ENCODE measurements at places on chromosomes 2 and 18. TPM values are rescaled to one million over a fixed set of nuclear protein-coding genes. Genes with fewer than 3 reads are reported as not detected.

- H3K36me3 ChIP-seq, result no peaks in the 10 kb centered on the region
- H3K27ac ChIP-seq, result no peak overlapping the region
- no peaks in the 10 kb centered on the region for H3K4me1 ChIP-seq
- H3K27me3 ChIP-seq, result peaks cover 1% of the 10 kb centered on the region
- H3K4me3 ChIP-seq, result no peak overlapping the region
- DNase-seq, result no peak
Measured at GRCh38 chr18:41311571-41312547, 643.2 kb upstream of the PIK3C3 start.

DNA sequence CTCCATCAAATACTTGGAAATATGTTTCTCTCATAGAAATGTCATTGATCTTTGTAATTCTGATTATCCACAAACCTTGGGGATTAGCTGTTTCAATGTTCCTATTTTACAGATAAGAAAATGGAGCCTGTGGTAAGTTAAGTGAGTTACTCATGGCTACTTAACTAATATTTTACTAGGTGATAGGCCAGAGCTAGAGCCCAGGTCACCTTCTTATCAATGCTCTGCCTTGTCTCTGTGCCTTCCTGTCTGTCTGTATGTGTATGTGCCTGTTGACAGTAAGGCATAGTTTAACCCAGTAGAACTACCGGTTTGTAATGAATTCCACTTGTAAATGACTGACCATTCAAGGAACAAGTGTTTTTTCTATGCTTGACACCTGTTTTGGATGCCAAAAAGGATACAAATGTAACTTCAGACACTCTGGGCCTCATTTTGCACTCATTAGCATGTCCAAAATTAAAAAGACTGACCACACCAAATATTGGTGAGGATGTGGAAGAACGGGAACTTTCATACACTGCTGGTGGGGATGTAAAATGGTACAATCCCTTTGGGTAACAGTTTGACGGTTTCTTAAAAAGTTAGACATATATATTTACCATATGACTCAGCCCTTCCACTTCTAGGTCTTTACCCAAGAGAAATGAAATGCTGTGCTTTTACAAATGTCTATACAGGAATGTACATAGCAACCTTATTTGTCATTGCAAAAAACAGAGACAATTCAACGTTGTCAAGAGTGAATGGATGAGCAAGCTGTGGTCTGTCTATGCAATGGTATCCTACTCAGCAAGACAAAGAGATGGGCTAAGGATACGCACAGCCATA lies 19.6 kb upstream of the IL1A start:
- H3K27me3 ChIP-seq, result peaks cover 5% of the 10 kb centered on the region
- H3K4me1 ChIP-seq, result no peaks in the 10 kb centered on the region
- H3K4me3 ChIP-seq, result no peak overlapping the region
- no peak for DNase-seq
- no peaks in the 10 kb centered on the region for H3K36me3 ChIP-seq

DNA sequence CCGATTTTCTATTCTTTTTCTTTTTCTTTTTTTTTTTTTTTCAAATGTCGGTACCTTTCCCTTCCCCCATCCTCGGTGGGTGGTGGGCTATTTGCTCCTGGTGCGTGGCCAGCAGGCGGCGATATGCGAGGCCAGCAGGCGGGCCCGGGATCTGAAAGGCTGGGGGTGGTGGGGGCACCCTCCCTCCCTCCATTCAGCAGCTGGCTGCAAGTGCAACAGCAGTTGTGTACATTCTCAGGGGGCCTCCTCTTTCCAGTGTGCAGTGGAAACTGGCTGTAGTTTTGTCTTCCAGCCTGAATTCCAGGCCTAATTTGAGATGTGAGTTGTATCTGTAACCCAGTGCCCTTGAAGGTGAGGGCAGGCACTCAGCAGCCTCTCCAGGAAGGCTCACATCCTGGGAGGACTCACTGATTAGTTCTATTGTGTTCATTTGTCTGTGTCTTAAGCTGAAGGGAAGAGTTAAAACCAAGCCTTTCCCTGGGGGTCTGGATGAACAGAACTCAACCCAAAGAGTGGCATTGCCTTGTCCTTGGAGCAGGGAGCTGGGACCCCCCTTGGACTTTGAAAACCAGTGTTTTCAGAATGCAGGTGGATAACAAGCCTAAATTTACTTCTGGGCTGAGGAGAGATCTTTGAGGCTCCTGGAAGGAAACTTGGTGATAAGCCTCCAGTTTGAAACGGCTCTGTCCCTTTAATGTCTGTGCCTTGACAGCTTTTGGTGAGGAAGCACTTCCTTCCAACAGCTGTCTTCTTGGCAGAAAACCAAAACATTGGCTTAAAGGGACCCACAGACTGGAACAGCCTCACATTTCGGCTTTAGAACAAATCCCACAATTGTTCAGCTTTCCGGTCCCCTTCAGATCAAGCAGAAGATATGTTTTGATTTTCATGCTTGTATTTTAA lies 3.3 kb downstream of the MYCN start:
- H3K4me3 ChIP-seq, result peak overlapping the region; percentile 95
- DNase-seq, result peak; percentile 94
- peaks cover 24% of the 10 kb centered on the region for H3K4me1 ChIP-seq
- peaks cover 21% of the 10 kb centered on the region for H3K27me3 ChIP-seq
- H3K36me3 ChIP-seq, result peaks cover 11% of the 10 kb centered on the region

GRCh38 chr2:98730707-98731040 lies 258 bp downstream of the MGAT4A start:
- DNase-seq, result peak; percentile 78
- H3K4me3 ChIP-seq, result no peak overlapping the region
- H3K4me1 ChIP-seq, result peaks cover 22% of the 10 kb centered on the region
- no peak overlapping the region for H3K27ac ChIP-seq
- peaks cover 8% of the 10 kb centered on the region for H3K27me3 ChIP-seq

- no peak overlapping the region for H3K27ac ChIP-seq
- no peak for DNase-seq
- H3K4me3 ChIP-seq, result no peak overlapping the region
- no peaks in the 10 kb centered on the region for H3K36me3 ChIP-seq
- no peaks in the 10 kb centered on the region for H3K27me3 ChIP-seq
Measured at GRCh38 chr2:145792745-145793144, 1272.8 kb upstream of the ZEB2 start.

GRCh38 chr18:35511428-35511827 lies 13.7 kb upstream of the INO80C start:
- no peak overlapping the region for H3K27ac ChIP-seq
- DNase-seq, result no peak
- H3K4me1 ChIP-seq, result peaks cover 6% of the 10 kb centered on the region
- no peaks in the 10 kb centered on the region for H3K36me3 ChIP-seq
- H3K4me3 ChIP-seq, result no peak overlapping the region

DNA sequence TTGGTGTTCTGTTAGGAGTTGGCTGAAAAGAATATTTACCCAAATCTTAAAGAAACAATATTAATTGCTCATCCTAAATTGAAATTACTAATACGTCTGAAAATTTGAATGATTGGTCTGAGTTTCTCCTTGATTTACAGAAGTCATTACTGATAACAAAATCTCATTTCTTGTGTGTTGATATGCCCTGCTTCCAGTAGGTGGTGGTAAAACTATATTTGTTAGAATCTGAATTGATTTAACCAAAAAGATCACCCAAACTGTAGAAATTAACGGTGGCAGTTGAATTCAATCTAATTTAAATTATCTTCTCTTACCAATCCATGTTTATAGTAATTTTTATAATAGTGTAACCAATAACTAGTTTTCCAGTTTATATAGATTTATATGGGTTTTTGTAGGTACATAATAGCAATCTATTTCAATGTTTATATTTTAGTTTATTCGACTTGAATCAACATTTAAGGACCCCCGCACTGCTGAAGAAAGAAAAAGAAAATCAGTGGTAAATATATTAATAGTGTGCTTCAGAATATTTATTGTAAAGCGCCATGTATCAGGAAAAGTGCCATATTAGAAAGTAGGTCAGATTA lies 38.3 kb downstream of the PAPOLG start:
- no peaks in the 10 kb centered on the region for H3K27me3 ChIP-seq
- H3K4me1 ChIP-seq, result no peaks in the 10 kb centered on the region
- no peaks in the 10 kb centered on the region for H3K36me3 ChIP-seq

- H3K4me3 ChIP-seq, result no peak overlapping the region
- no peak for DNase-seq
- peaks cover 1% of the 10 kb centered on the region for H3K27me3 ChIP-seq
- H3K36me3 ChIP-seq, result no peaks in the 10 kb centered on the region
- peaks cover 55% of the 10 kb centered on the region for H3K4me1 ChIP-seq
Measured at GRCh38 chr2:186702501-186702900, 8.6 kb downstream of the FAM171B start.

DNA sequence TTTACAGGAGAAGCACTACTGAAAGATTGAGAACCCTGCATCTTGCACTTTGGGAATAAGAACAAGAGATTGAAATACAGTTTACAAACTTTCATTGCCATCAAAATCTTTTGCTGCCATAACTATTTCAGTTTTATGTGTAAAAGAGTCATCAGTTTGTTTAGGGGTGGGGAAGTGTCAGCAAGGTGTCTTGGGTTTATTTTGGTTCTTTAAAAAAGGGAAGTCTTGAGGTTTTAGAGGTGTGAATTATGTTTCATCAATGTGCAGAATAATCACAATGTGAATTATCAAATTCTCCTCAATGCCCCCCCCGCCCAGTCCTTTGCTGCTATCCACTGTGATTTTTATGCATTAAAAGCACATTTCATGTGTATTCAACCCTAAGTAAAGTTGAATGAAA lies 37.4 kb downstream of the SOCS6 start:
- H3K4me3 ChIP-seq, result no peak overlapping the region
- peaks cover 5% of the 10 kb centered on the region for H3K4me1 ChIP-seq
- peaks cover 5% of the 10 kb centered on the region for H3K36me3 ChIP-seq
- DNase-seq, result no peak
- H3K27ac ChIP-seq, result no peak overlapping the region

DNA sequence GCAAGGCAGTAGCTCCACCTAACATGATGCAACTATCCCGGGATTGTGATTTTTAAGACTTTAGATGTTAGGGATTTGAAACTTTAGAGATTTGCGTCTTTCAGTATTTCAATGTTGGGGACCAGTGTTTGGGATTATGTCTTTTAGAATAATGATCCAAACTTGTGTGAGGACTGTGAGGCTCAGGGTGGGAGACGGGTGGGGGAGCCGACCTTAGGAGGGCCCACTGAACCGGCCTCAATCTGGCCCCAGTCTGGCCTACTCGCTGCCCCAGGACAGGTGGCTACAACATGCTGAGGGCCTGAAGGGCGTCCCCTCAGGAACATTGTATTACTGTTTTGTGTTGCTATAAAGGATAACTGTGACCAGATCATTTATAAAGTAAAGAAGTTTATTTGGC lies 10.7 kb downstream of the AMER3 start:
- H3K4me1 ChIP-seq, result peaks cover 7% of the 10 kb centered on the region
- H3K4me3 ChIP-seq, result no peak overlapping the region
- peaks cover 7% of the 10 kb centered on the region for H3K27me3 ChIP-seq
- no peak for DNase-seq

DNA sequence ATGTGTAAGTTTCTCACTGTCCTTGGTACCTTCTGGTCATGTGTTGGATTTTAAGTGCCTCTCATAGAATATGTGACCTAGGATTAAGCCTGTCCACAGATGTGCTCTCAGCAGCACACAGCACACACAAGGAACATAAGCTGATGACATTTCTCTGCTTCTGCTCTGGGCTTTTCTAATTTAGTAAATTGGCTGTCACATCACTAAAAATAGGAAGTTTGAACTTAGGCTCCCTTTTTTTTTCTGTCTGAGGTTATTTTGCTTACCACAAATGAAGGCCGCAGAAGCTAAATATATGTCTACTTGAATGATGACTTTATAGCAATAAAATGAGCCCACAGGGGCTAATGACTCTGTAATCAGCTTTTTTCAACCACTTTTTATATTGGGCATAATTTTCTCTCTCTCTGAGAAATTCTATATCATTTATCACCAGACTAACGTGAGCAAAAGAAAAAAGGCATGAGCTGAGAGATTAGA lies 150.2 kb upstream of the KLHL14 start:
- no peaks in the 10 kb centered on the region for H3K36me3 ChIP-seq
- DNase-seq, result no peak
- H3K4me3 ChIP-seq, result no peak overlapping the region

- H3K36me3 ChIP-seq, result no peaks in the 10 kb centered on the region
- H3K4me1 ChIP-seq, result peaks cover 5% of the 10 kb centered on the region
- H3K4me3 ChIP-seq, result no peak overlapping the region
- H3K27me3 ChIP-seq, result no peaks in the 10 kb centered on the region
Measured at GRCh38 chr2:202005272-202005887, 28.3 kb upstream of the FZD7 start.

DNA sequence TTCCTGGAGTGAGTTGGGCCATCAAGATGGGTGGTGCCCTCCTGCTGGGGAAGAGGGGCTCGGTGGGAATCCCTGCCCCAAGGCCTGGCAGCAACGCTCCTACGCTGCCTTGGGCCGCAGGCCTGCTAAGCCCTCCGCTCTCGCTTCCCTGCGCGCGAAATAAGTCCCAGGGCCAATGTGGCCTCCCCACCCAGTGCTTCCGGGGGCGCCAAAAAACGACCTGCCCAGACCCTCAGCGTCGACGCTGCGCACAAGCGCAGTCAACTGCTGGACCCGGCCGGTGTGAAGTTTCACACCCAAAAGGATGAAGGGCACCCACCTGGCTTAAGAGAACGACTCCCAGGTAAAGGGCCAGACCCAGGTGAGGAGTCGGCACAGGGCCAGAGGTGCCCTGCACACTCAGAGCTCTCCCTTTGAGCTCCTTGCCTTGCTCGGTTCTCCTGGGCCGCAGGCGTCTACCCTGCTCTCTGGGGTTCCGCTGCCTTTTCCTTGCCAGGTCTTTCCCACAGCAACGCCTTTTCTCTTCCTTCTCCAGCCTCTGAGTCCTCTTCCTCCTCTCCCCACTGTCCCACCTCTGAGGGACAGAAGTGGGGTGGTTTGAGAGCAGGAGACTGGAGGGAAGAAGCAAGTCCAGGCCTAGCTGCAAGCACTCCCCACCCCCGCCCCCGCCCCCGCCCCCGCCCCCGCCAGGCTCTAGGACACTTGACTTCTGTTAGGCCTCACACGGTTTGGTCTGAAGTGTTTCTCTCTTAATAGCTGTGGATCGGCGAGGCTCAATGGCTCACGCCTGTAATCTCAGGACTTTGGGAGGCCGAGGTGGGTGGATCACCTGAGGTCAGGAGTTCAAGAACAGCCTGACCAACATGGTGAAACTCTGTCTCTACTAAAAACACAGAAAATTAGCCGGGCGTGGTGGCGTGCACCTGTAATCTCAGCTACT lies at the start of gene DNAJC5G:
DNAJC5G (plus strand) TSS at position 223 of the 940 bp plus-strand sequence. CDS start 1,296 bp downstream, outside the sequence.
- H3K27ac ChIP-seq, result no peak within 1 kb of the TSS
- H3K4me1 ChIP-seq, result no peaks in the 10 kb centered on the region

GRCh38 chr18:64982414-64983055 lies 768.3 kb upstream of the CDH7 start:
- no peak for DNase-seq
- no peak overlapping the region for H3K4me3 ChIP-seq
- no peak overlapping the region for H3K27ac ChIP-seq
- no peaks in the 10 kb centered on the region for H3K27me3 ChIP-seq
- H3K4me1 ChIP-seq, result no peaks in the 10 kb centered on the region
- H3K36me3 ChIP-seq, result no peaks in the 10 kb centered on the region

GRCh38 chr2:46854260-46854659 lies 61.3 kb downstream of the MCFD2 start:
- no peak for DNase-seq
- no peak overlapping the region for H3K27ac ChIP-seq
- no peak overlapping the region for H3K4me3 ChIP-seq

UGP2 gene
- 68.6 TPM for total RNA-seq

IL1RL2 gene
- total RNA-seq, result not detected
